ENCODE measurements at places on chromosomes 2 and 18.

DNA sequence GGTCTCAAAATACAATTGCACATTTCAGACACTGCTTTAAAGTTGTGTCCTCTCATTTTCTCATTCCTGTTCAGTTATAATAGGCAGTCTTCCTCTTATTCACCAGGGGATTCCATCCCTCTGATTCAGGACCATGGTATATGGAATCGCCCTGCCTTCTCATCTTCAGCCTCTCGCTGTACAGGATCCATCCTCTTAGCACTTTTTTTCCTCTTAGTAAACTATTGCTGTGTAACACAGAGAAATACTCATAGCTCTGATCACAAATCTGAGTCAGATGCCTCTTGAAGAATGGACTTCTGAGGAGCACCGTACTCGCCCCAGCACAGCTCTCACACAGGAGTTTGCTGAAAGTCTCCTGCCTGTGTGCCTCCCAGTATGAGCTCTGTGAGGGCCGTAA is 11.3 kb downstream of the RMP24 start:
- DNase-seq: no peak

- DNase-seq: no peak
Observed at GRCh38 chr2:34481542-34481941, 882.4 kb upstream of the FAM98A start.

- no peak for DNase-seq
Observed at GRCh38 chr2:224831530-224831929, 115.4 kb upstream of the CCDC195 start.

DNA sequence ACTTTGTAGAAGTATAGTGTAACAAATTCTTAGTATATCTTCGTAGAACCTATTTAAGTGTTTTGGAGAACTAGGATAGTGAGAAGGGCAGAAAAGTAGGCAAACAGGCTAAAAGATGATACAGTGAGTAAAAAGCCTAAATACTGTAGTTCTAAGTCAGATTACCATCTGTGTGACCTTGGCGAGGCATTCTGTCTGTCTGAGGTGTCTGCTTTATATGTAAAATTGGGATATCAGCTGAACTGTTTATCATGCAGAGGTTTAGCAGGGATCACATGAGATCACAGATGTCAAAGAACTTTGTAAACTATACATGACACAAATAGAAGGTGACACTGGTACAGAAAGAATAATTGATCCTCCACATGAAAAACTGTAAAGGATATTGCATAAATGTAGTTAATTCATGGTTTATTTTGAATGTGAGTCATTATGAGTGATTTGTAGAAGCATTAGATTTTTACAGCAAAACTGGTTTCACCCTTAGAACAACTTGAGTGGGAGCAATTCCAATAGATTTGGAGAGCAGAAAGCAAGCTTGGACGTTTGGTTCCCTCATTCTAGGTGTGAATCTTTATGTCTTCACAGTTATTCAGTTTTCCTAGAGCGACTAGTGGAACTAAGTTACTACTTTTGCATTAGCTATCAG is 41.9 kb downstream of the TAF1B start:
- no peak for DNase-seq

DNA sequence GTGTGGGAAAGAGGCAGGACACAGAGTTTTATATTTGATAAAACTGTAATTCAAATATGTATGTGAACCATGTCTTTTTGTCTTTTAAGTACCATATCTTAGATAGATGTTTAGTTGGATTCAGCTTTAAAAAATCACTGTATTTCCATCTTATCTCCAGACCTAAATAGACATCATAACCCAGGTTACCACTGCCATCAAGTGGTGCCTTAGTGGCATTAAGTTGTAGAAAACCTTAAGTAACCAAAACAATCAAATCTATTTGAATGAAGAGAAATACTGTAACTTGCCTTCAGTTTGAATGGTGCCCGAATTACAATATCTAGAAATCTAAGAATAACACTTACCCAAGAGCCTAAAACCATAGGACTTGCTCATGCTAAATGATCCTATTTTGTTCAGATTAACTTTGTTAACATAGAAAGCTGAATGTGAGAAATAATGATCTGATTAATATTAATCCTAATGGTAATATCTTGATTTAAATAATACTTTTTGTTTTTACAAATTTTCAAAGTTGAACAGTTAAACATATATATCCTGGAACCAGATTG is 92.5 kb upstream of the MAP2 start:
- no peak for DNase-seq

- DNase-seq: no peak
Observed at GRCh38 chr18:6795307-6795706, 65.8 kb downstream of the ARHGAP28 start.

DNA sequence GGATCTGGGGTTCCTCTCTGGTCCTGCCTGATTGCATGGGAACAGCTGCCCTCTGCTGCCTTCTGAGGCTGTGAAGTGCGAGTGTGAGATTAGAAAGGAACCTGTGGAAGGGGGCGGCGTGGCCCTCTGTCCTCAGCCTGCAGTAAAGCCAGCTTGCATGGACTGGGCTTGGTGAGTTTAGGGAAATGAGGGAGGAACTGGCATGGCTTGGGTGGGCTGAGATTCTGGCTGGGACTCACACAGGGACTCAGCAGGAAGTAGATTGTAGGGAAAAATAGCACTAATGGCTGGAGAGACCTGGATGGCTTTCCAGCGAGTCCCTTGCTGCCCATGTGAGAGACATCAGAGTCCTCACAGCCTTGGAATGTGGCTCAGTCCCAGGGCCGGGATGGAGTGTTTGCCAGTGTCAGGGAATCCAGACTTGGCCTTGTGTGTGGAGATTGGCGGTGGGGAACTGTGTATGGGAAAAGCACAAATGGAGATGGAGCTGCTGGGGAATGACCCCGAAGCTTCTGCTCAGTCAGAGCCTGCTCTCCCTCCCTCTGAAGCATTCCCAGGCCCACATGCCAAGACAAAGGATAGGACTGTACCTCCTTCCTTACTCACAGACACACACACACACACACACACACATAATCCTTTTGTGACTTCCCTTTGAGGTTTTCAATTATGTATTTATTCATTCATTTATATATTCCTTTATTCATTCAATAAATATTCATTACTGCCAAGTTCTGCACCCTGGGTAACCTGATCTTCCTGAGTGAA is 115.4 kb downstream of the ACAA2 start:
- DNase-seq: no peak

DNA sequence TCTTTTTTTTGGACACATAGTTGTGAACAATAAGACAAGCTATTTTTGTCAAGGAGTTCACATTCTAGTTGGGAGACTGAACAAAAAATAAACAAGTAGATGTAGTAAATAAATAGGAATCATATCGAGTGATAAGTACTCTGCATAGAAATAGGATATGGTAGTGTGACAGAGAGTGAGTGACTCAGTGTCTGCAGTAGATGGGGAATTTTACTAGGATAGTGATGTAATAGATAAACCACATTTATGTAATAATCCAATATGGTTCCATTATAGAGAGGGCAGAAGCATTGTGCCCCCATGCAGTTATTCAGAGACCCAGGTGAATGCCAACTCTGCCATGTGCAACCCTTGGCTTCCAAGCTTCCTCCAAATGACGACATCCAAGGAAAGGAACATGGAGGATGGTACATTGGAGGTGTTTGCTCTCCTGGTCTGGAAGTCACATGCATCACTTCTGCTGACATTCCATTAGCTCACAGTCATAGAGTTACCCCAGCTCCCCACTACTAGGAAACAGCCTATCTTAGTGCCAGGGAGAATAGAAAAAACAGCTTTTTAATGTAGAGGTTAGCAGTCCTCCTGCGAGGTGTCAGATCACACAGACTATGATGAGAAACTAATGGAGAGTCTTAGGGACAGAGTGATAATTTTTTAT is 595.4 kb downstream of the NYAP2 start:
- no peak for DNase-seq

DNA sequence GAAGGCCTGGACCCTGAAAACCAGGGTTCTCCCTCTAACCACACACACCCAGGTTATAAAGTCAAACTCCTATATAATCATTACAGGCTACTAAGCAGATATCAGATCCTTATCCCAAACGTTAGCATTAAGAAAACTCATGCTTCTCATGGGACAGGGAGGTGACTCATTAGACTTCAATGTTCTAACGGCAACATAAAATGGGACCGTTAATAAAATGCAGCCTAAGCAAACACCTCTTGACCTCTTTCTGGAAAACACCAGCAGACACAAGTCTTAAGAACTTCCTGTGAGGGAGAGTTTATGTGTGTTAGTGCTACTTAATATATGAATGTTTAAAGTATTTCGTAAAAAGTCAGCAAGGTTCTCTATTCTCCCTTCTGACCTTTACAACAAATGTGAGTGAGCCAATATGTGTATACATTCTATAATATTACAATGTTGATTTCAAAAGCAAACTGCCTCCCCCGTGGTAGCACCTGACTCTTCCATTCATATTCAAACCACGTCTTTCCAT is 31.7 kb downstream of the LPIN2 start:
- no peak for DNase-seq

GRCh38 chr2:37096568-37096967 is 12.2 kb downstream of the GPATCH11 start:
- DNase-seq: no peak

GRCh38 chr2:109009920-109010610 is 21.0 kb upstream of the EDAR start:
- no peak for DNase-seq

- no peak for DNase-seq
Observed at GRCh38 chr2:201403880-201404279, 46.7 kb upstream of the FLACC1 start.

DNA sequence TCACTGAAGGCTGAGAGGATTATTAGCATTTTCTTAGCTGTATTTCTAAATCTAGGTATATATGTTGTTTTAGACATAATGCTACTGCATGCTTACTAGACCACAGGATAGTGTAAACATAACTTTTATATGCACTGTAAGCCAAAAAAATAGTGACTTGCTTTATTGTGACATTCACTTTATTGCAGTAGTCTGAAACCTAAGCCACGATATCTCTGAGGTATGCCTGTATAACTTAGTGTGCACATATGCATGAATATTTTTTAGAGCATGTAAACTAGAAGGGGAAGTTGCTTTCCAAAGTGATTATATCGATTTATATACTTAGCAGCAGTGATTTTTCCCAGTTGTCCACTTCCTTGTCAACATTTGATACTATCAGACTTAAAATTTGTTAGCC is 81.8 kb downstream of the SOS1 start:
- no peak for DNase-seq

GRCh38 chr2:150429384-150429961 is 58.0 kb downstream of the RND3 start:
- no peak for DNase-seq
